ENCODE measurements at places on chromosomes 7 and 10.

GRCh38 chr10:126583552-126584200 lies 86.8 kb downstream of the C10orf90 start:
- DNase-seq: no peak

- no peak for DNase-seq
Measured at GRCh38 chr7:111147708-111148533, 57.0 kb downstream of the LRRN3 start.

GRCh38 chr7:127891854-127892438 lies 139.3 kb downstream of the LRRC4 start:
- no peak for DNase-seq

DNA sequence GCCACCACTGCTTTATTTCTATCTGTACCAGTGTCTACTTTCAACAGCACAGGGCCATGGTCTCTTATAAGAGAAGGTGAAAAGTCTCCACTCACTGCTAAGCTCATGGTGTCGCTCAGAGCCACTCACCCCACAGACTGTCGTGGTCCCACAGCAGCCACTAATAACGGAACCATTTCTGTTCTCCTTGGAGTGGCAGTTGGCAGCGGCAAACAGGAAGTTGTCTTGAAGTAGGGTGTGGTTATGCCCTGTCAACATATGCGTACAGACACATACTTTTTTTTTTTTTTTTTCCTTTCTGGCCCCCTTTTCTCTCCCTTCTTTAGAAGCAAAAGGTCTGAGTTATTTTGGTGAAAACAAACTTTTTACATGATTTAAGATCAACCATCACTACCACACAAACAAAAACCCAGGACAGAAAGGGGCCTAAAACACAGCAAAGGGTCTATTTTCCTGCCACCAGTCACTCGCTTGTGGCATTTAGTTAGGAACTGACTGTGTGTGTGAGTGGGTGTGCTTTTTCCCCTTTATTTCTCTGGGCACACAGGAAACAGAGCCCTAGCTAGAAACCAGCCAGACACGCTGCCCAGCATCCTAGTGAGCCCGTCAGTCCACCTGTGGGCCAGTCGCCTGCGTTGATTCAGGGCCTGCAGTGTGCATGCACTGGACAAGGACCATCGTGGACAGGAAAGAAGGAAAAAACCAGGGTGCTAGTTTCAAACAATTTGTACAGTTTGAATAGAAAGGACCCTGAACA lies 96.7 kb upstream of the EFCAB10 start:
- no peak for DNase-seq

DNA sequence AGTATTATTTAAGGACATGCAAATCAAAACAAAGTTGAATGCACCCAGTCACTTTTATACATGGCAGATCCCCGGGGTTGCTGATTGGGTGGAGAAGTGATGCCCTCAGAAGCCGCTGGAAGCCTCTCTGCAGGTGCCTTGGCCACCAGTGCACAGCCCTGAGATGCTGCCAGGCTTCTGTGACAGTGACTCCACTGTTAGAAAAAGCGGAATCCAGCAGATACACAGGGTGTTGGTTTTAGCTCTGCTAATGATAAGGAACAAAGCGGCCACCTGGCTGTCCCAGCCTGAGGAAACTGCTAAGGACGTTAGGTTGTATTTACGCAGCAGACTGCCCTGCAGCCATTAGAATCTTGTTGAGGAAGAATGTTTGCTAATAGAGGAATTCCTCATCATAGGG lies 47.5 kb downstream of the JAKMIP3 start:
- DNase-seq: no peak

- DNase-seq: no peak
Measured at GRCh38 chr10:86182150-86182549, 184.4 kb downstream of the GRID1 start.

DNA sequence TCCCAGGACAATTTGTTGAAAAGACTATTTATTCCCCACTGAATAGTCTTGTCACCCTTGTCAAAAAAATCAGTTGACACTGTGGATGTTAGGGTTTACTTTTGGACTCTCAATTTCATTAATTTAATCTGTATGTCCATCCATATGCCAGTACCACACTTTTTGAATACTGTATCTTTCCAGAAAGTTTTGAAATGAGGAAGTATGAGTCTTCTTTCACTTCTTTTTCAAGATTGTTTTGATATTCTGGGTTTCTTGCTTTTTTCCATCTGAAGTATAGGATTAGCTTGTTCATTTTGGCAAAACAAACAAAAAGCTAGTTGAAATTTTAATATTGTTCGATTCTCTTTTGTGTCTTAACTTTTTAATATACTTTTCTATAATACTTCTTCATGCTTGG lies 21.7 kb downstream of the KLHDC10 start:
- no peak for DNase-seq

DNA sequence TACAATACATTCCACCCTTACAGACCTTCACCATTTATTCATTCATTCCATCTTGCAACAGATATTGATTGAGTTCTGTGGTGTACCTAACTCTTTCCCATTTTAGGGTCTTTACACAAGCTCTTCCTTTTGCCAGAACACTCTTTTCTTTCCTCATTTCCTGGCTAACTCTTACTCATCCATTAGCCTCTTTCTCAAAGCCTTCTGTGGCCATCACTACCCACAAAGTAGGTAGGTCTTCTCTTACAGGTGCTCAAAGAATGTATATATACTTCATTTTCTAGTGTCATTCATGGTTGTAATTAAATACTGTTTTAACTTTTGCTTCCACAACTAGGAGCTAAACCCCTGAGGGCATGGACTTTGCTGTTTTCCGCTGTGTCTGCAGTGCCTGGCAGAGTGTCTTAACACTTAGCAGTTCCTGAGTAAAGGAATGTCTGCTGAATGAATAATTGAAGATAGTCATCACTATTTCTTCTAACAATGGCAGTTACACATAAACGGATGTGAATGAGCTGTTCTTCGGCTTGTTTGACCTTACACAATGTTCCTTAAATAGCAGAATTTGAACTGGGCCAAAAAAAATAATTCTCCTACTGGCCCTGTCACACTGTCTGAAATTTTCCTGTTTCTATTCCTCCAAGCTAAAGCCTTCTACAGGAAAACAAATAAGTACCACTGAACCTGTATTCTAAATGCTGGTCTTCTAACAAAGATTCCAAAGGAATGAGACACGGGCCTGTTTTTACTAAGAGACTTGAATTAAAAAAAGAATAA lies 15.1 kb downstream of the BCAP29 start:
- no peak for DNase-seq

- DNase-seq: no peak
Measured at GRCh38 chr10:11407939-11408338, 203.5 kb downstream of the USP6NL start.

Measured in NCI-H1436 treated with DMSO at 0.1 percent for 48 hours (cell line).